ENCODE measurements at places on chromosomes 6 and 20. TPM values are rescaled to one million over a fixed set of nuclear protein-coding genes. Genes with fewer than 3 reads are reported as not detected.

DNA sequence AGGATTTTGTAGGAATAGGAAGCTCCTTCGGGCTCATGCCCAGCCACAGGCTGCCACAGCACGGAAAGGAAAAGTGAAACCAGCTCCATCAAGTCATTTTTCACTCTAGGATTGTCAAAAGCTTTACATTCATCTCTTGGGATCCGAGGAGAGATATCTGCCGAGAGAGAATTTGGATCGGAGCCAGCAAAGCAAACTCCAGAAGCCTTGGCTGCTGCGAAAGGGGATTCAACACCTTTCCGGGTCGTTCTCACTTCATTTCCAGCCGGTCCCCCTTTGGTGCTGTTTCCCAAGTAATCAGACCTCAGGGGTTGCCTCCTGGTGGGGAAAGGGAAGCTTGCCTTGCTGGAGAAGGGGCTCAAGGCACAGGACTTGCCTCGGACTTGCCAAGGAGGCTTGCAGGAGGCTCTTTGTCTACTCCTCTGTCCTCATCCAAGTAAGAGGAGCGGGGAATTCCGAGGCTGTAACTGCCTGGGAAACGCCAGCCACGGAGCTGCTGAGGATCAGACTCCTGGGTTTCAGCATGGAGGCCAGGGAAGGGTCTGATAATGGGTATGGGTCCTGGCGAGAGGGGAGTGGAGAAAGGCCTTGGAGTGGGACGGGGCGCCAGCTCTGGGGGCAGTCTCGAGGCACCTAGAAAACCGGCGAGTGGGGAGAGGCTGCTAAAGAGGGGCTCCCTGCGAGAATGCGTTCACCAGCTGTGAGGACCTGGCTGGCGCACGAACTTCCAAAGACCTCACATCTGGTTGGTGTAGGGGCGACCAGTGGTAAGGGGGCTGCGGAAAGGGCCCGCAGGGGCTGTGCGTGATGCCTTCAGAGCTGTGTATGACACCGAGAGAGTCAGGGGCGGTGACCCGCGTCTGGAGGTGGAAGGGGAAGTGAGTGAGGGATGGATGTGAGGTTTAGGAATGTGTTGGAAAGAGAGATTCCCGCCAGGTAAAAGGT, 702 bp downstream of the ETV7 start:
- DNase-seq: peak; percentile 41

DNA sequence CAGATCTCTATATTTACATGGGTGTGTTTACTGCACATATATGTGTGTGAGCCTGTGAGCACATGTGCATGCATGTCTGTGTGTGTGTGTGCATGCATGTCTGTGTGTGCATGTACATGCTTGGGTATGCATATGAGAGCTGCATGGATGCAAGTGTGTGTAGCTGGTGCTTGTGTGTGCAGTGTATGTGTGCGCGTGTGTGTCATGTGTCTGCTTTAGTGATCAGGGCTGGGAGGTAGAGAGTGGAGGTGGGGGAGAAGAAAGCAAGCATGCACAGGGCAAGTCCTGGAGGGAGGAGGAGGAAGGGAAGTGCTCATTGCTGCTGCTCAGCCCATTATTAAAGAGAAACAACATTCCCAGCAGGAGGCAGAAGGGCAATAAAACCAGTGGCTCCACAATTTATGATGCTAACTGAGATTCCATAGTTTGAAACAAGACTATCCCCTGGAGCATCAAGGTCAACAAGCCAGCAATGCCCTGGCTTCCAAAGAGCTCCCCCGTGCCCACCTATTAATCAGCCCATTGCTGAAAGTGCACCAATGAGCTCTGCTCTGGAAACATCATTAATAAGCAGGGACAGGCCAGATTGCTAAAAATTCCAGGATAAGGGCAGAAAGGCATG, 414.0 kb downstream of the MAFB start:
- DNase-seq: no peak

GRCh38 chr6:135071541-135071940, 16.9 kb upstream of the HBS1L start:
- no peak for DNase-seq

DNA sequence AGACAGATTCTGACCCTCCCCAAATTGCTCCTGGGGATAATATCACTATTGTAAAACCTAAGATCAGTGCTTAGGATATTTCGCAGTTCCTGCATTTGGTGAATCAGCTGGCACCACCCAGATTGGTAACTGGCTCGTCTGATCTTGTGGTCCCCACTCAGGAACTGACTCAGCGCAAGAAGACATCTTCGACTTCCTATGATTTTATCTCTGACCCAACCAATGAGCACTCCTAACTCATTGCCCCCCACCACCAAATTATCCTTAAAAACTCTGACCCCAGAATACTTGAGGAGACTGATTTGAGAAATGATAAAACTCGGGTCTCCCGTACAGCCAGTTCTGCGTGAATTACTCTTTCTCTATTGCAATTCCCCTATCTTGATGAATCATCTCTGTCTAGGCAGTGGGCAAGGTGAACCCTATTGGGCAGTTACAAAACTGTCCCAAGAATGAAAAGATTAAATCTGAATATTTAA, 55.7 kb upstream of the PRND start:
- DNase-seq: no peak

DNA sequence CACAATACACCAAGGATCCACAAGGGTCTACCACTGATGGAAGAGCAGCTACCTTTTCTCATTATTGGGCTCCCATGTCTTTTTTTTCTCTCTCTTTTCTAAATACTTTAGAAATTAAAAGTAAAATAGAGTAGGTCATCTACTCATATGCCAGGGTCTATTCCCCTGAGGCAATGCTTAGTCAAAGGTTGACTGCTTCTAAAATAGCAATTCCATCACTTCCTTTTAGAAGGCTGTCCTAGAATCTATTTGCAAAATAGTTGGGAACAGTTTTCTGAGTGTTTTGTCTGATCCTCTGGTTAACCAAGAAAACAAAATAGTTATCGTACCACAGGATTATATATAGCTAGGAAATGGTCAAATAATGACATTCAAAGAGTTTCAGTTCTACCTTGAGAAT, 174.1 kb downstream of the COL21A1 start:
- DNase-seq: no peak

DNA sequence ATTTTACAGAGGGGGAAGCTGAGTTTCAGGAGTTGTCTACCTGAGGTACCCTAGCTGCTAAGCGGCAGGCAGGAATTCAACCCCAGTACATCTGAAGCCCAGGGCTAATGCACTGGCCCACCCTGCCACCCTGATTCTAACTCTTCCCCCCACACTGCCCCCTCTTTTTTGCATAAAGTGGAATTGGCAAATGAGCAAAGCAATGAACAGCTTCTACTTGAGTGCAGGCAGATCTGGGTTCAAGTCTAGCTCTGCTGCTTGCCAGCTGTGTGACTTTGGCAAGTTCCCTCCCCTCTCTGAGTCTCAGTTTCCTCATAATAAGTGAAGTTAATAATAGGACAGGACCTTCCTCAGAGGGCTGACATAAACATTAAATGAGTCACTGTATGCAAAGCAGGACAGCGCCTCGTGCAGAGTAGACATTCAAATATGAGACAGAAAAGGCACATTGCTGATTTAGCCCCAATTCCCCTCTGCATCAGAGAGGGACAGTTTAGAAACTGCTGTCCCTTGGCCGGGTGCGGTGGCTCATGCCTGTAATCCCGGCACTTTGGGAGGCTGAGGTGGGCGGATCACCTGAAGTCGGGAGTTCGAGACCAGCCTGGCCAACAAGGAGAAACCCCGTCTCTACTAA, 4.7 kb downstream of the ADA start:
- no peak for DNase-seq

- no peak for DNase-seq
These were observed 49.4 kb upstream of the FYN start for GRCh38 chr6:111922454-111923297.

DNA sequence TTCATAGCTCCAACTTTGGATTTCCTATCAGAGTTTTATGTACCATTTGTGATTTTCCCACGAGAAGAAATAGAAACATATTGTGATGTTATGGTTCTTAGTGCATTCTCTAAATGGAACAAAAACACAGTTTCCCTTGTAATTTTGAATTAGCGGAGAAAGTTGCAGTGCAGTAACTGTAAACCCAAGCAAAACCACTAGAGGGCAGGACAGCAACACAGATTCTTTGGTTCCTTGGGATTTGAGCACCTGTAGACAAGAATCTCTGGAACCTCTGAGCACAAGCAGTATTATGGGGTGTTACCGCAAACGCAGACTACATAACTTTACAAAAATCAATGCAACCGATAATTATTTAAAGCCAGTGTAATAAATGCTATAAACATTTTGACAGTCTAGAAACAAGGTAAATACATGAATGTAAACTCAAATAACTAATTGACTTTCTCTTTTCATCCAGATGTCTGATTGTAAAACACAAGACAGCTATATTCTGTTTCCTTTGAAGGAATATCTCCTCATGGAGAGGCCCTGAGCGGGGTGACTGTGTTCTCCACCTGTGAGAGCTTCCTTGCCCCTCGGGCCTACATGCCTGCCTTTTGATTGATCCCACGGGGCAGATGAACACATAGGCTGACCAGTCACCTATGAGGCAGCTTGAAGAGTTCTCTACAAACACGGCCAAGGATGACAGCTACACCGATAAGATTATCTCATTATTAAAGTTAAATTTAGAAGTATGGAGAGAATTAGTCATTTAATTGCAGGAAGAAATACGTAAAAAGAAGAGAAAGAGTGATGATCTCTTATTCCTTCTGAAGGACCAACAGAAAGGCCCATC, 67.5 kb upstream of the COL21A1 start:
- peak; percentile 45 for DNase-seq

DNA sequence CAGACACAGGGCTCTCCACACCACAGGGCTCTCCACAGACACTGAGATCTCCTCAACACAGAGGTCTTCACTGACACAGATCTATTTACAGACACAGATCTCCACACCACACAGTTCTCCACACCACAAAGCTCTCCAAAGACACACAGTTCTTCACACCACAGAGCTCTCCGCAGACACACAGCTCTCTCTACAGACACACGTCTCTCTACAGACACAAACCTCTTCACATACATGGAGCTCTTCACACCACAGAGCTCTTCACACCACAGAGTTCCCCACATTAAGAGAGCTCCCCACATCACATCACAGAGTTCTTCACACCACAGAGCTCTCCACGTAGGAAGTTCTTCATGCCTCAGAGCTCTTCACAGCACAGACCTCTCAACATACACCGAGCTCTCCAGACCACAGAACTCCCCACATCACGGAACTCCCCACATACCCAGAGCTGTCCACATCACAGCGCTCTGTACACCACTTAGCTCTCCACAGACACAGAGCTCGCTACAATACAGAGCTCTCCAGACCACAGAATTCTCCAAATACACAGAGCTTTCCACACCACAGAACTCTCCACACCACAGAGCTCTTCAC, 53.9 kb downstream of the ERMARD start:
- DNase-seq: no peak

DNA sequence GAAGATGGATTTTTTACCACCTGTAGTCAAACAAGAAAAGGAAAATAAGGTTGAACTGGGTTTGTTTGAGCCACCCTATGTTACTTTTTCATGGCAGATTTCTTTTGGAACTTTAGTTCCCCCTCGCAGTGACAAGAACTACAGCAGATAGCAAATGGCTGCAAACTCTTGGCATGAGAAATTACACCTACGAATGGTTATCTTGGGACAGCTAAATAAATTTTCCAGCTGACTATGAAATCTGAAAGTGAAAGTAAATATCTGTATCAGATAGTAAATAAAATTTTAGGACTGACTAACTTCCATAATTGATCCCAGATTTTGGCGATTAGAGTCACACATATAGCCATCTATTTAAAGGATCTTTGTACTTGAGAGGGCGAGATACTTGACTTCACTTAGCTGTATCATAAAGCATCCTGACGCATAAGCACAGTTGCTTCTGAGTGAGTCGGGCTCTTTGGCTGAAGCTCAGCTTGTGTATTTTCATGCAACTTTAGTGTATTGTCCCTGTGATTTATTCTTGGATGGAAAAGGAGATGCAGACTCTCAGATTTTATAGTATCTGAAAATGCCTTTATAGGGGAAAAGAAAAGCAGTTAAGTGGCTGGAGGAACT, 125.3 kb upstream of the B3GAT2 start:
- no peak for DNase-seq

GRCh38 chr20:3224681-3225421, 14.1 kb downstream of the SLC4A11 start:
- no peak for DNase-seq

DNA sequence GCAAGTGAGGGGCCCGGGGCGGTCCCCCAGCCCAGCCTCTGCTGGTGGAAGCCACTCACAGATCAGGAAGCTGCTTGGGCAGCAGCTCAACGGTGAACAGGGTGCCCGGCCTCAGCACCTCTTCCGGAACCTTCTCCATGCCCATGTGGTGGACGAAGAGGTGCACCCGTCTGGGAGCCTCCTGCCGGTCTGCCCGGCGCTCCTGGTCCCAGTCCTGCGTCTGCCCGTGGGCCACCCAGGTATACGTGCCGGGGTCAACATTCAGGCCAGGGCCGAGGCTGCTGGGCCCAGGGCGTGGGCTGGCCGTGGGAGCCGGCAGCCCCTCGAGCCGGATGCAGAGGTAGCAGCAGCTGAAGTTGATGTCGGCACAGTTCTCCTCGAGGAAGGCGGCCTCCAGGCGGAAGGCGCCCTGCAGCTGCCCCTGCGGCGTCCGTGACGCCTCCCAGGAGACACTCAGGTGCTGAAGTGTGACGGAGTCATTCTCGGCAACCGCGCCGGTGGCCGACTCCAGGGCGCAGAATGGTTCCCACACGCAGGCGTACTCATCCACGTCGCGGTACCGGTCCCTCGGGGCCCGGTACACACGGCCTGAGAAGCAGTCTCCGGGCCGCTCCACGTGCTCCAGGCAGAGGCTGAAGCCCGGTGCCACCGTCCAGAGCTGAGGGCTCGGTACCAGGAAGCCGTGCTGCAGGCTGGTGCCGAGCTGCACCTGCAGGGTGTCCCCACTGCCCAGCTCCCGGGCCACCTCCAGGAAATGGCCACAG, 8.7 kb downstream of the FNDC11 start:
- DNase-seq: no peak

DNA sequence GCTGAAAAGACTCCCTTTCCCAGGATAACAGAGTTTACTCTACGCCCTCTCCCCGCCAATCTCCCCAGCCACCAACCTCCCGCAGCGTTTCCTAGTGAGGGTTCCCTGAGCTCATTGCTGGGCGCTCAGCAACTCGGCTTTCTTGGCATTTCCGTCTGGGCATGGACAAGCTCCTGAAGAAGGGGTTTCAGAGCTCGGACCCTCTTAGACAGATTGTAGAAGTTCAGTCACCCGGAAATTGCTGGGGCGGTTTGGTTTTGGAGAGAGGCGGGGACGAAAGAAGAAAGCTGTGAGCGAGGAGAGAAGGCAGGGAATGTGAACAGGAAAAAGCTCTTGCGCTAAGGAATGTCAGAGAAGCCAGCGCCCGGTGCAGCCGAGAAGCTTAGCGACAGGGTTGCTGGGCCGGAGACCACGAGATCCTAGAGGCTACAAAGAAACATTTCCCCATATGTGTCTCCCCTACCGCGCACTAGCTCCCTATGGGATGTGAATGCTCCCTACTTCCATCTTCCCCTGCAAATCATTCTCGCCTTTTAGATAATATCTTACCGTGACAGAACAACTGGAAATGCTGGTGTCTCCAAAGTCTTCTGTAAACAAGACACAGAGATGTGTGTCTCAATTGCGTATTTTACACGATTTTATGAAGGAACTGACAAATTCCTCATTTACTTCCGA, 15.8 kb downstream of the POM121L2 start:
- no peak for DNase-seq

Gene DNAH8
- 0.03 TPM for total RNA-seq

Gene MOXD1
- total RNA-seq: 47.6 TPM

Gene POM121L2
- total RNA-seq: not detected

Gene BEND6
- total RNA-seq: 3.8 TPM

Gene SOX4
- 103 TPM for total RNA-seq

Gene PRSS35
- 0.34 TPM for total RNA-seq

Gene PAK5
- total RNA-seq: not detected

Gene CDH4
- total RNA-seq: 0.55 TPM

Gene FILIP1
- 4.7 TPM for total RNA-seq

Gene VSX1
- not detected for total RNA-seq

Measured in uterus (tissue), 4 donors.